Stimulated activated CD8-positive, alpha-beta memory T cell treated with anti-CD3 and anti-CD28 coated beads, Interleukin-2, amount 100 ng/mL, for 48 hours (primary cell): ENCODE measurements at places on chromosomes 5 and 9.

- DNase-seq: no peak
Observed at GRCh38 chr5:7361593-7361992, 34.3 kb upstream of the ADCY2 start.

DNA sequence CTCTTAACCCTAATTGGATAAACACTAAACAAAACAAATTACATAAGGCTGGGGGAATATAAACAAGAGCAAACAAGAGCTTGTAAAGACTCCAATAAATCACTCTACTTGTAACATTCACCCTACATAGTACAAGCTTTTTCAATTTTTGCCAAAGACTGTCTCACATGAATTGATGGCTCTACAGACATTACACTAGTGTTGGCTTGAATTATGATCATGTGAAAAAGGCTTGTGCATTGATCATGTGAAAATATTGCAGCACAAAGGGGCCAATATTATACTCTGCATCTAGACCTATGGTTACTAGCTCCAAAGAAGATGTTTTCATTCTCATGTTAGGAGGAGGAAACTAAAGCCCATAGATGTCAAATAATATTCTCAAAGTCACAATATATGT, 212.6 kb downstream of the MCTP1 start:
- DNase-seq: no peak

- DNase-seq: no peak
Observed at GRCh38 chr5:35183556-35183955, 46.7 kb downstream of the PRLR start.

DNA sequence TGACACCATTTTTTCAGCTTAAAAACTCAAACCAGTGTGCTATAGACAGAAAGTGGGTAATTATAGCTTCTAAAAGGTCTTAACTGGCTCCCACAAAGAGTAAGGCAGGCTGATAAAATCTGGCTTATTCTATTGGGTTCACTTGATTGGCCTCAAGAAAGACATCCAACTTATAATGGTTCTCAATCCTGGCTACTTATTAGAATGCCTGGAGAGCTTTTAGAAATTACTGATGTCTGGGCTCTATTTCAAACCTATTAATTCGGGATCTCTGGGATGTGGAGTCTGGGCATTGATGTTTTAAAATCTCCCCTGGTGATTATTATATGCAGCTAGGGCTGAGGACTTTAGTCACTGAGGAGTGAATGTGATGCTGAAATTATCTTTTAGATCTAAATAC, 188.0 kb downstream of the TARS1 start:
- DNase-seq: no peak

DNA sequence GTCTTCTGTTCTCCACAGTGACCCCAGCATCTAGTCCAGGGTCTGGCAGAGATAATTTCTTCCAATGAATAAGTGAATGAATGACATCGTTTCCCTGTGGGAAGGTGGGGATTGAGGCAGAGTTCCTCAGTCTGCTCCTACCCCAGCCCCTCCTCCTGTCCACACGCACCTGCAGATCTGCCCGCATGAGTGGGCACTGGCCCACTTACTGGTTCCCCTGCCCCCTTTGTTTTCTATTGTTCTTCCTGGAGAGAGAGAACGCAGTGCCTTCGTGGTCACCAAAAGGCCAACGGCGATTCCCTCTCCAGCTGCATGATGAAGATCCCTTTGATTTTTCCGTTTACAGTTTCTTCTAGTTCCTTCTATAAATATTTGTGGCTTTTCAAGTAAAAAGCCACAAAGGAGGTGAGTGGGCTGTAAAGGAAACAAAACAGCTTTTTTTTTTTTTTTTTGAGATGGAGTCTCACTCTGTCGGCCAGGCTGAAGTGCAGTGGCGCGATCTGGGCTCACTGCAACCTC, 5.8 kb upstream of the FPGS start:
- DNase-seq: no peak

DNA sequence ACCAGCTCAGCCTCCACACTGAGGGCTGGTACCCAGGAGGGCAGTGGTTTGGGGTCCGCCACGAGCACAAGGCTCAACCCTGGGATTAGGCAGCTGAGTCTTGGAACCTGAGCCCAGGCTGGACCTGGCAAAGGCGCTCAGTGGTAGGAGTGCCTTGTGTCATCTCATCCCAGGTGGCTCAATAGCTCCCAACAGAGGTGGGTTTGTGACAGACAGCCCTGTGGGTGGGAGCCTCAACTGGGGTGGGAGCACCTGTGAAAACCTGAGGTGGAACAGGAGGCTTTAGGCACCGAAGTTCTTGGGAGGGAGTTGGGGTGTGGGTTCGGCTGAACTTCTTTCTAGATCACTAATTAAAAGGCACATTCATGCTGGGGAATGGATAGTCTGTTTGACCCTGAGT, 35.2 kb upstream of the SMU1 start:
- no peak for DNase-seq

- DNase-seq: no peak
Observed at GRCh38 chr5:77852068-77852513, 76.0 kb upstream of the TBCA start.
